NCI-H187 treated with DMSO at 0.1 percent for 48 hours (cell line): ENCODE measurements at places on chromosomes 1 and 21.
A peak's percentile ranks its signal among the peaks of the same experiment; 100 is the strongest.

- DNase-seq = no peak
Measured at GRCh38 chr1:206606867-206607266, 5.4 kb downstream of the EIF2D start.

- DNase-seq = no peak
Measured at GRCh38 chr21:23977971-23978370, 1629.3 kb downstream of the MRPL39 start.

DNA sequence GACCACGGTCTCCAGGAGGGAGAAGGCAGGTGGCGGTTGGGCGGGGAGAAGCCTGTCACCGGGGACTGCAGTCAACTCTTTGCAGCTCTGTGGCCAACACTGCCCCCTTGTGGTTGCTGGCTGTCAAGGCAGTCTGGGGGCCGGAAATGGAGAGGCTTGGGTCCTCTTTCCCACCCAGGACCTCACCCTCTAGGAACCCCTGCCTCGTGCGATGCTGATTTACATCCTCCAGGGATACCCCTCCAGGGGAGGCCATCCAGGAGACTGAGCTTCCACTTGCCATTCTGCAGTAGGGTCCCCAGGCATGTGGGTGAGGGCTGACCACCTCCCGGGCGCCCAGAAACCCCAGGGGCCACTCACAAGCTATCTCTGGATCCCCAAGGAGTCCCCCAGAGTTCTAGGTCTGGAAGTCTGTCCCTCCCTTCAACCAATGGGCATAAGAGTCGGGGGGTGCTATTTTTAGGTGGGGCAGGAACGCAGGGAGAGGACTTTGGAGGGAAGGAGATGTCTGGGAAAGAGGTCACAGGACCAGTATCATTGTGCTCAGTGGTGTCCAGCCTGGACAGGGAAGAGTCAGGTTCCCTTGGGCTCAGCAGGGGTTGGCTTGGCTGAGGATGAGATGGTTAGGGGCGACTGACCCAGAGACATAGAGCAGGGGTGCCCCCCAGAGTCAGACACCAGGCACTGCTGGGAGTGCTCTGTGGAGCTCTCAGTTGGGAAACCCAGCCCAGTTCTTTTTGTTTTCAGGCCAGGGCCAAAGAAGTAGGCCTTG is 7.1 kb upstream of the GPR61 start:
- peak; percentile 40 for DNase-seq

GRCh38 chr1:177228693-177229065 is 57.9 kb downstream of the BRINP2 start:
- no peak for DNase-seq

DNA sequence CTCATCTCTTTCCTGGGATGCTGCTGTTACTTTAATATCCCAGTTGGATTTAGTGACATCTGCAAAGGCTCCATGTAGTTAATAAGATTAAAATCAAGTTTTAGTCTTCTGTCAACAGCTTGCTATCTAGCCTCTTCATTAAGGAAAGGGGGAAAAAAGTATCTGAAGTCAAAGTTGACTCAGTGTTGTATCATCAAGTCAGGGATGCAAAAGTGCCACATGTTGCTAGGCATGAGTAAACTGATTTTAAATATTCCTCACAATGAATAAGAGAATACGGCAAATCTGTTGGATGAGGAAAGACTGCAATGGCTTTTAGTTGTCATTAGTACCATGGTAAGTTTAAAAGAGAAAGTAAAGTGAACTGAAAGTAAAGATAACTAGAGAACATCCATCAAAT is 383.2 kb upstream of the ZRANB2 start:
- DNase-seq = no peak

DNA sequence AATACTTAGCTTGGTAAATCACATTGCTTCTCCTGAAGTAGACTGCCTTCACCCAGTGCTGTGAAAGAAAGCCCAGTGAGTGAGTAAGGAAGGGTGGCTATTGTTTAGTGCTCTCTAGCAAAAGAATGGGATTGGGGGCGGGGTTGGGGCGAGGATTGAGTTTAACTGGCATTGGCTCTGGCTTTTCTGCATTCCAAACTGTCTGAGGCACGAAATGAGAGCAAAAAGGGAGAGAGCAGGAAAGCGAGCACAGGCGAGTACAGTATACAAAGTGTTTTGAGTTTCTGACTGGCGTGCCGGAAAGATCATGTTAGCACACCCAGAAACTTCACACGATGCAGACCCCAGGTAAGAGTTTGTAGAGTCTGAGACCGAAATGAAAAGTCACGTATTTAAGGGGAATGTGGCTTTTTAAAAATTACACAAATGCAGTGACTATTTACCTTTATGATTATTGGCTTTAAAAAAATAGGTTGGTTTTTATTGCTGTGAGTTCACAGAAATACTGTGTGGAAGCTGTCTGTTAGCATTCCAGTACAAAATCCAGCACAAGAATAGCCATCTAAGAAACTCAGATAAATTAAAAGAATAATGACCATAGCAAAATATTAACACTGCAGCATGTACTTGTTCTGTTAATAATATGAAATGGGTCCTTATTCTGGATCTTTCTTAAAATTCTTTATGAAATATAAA is 155.4 kb downstream of the CLEC20A start:
- no peak for DNase-seq
